SHP77 (cell line): ENCODE measurements at places on chromosomes 6 and 20.

DNA sequence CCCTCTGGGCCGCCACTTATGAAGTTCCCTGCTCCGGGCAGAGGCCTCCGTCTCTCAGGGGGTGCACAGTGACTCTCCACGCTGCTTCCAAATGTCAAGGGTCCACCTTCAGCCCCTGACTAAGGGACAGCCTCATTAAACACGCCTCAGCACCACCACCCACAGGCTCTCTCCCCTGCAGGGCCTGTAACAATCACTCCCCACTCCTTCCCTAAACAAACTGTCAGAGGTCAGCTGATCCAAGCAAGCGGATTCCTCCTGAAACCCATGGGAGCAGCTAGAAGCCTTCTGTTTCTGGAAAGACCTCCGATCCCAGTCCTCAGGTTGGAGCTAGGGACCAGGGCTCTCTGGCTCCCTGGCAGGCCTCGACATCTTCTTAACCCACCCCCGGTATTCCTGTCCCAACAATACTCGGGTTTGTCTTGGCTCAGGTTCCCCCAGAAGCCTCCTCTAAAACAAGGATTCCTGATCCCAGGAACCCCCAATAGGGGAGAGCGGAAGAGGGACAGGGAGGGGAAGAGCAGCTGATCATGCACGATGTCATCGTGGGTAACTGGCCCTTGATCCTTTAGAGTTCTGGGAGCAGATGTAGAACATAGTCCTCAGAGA, 181.0 kb downstream of the ZNF217 start:
- DNase-seq: no peak

- DNase-seq: no peak
Measured at GRCh38 chr6:7156643-7157278, 49.0 kb downstream of the RREB1 start.

DNA sequence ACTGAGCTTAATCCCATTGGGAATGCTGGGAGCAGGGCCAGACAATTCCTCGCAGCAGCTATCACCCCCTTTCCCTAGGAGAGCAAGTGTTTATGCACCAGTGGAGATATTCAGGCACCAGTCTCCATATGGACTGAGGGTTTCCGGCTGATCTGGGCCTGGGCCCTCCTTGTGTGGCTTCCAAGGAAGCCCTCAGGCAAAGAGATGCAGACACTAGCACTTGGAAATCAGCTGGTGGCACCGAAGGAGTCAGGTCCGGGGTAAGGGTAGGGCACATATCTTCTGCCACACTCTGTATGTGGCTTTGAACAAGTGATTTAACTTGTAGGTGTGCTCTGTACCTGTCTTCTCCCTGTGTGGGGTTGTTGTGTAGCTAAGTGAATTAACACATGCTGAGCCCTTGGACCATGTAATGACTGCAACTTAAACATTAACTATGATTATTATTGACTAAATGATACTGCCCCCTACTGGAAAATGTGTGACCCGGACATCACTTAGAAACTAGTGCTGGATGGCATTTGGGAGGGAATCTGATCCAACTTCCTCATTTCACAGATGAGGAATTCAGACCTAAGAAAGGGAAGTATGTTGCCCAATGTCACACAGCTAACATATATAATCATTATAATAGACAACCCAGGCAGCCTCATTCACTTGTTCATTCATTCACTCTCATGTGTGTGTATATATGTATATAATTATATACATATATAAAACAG, 19.3 kb upstream of the WFDC2 start:
- DNase-seq: peak; percentile 53

DNA sequence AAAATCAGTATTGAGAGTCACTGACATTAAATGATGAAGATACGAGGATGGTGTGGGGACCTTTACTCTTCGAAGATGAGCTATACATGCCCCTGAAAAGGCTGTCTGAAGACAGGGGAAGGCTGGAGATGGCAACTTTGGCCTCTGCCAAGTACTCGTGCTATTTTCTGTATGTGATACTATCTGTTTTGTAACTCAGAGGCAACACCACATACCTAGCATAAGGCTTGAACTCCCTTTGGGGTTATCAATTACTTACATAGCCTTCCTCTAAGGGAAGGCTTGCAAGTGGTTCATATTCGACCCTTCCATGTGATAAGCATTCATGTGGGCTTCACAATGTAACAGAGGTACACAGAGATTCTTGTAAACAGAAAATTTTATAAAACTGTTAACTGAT, 68.7 kb upstream of the FBXO30 start:
- DNase-seq: no peak

DNA sequence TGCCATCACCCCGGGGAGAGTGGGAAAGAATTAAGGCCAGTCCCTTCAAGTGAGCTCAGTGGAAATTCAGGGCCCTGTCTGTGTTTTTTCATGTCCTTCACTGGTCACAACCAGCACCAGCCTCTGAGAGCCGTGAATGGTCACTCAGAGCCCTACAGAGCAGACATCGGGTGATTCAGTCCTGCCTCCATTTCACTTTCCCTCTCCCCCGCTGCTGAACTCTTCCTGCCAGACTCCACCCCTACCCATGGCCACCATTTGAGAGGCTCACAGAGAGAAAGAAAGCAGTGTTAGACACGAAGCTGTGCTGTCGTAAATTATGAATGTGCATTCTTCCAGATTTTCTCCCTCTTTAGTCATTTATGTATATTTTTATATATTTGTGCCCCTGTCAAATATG, 5.4 kb downstream of the R3HDML start:
- DNase-seq: no peak

DNA sequence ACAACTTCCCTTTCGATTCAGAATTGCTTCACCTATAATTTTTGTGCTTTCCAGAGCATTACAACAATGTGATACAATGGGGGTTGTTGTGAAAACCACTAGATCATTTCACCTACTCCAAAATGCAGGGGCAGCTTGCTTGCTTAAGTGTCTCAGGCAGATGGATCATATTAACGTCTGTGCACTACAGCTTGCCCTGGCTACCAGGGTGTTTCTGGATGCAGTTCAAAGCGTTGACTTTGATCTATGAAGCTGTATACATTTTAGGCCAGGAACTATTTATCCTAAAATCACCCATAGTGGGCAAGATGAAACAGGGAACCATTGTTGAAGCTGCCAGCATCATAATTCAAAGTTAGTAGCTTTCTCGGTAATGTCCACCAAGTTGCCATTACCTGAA, 339.5 kb upstream of the HSF2 start:
- no peak for DNase-seq

GRCh38 chr6:22145823-22146677, 150.8 kb downstream of the PRL start:
- DNase-seq: peak; percentile 7

DNA sequence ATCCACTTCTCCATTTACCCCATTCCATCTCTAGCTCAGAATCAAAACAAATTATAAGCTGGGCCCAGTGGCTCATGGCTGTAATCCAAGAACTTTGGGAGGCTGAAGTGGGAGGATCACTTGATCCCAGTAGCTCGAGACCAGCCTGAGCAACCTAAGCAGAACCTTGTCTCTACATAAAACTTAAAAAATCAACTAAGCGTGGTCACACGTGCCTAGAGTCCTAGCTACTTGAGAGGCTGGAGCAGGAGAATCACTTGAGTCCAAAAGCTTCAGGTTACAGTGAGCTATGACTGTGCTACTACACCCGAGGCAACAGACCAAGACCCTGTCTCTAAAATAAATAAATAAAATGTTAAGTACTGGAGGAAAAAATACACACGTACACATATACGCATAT, 74.7 kb upstream of the RUNX2 start:
- no peak for DNase-seq

GRCh38 chr20:18856873-18857272, 43.3 kb downstream of the SCP2D1 start:
- DNase-seq: no peak

GRCh38 chr6:56282391-56282790, 35.0 kb upstream of the COL21A1 start:
- no peak for DNase-seq

- DNase-seq: no peak
Measured at GRCh38 chr6:30160785-30161531, at the start of gene TRIM10. TSS of gene TRIM10 (minus strand) at chr6:30161211. CDS start at chr6:30160858, 353 bp downstream.

DNA sequence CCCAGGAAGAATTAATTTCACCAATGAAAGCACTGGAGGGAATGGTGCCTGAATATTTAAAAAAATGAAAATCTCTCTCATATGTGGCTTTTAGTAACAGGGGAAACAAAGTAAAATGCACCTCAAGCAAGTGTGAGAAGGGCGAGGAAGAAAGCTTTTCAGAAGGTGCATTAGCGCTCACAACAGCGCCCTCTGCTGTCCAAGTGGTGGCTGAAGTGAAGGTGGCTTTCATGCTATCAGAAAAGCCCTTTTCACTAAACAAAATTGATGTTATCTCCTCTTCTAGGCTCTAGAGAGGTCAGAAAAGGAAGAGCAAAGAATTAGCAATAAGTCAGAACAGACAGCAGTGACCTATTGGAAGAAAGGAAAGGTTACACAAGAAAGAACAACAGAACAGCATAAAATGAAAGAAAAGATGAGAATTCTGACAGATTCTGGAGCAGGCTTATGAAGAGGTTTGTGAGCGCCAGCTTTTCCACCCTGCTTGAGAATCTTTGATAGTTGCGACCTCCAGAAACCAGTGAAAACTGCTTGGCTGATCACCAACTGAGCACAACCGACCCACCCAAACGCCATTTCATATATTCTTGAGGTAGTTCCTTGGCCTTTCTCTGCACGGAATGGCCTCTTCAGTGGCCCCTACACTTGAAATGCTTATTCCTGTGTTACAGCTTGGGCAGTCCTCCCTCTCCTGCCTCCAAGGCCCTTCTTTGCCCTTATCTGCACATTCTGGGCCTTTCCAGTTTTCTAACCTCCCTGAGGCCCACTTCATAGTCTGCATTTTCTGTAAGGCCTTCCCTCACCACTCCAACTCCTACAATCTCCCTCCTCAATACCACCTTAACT, 45.3 kb downstream of the SMLR1 start:
- DNase-seq: peak; percentile 26

DNA sequence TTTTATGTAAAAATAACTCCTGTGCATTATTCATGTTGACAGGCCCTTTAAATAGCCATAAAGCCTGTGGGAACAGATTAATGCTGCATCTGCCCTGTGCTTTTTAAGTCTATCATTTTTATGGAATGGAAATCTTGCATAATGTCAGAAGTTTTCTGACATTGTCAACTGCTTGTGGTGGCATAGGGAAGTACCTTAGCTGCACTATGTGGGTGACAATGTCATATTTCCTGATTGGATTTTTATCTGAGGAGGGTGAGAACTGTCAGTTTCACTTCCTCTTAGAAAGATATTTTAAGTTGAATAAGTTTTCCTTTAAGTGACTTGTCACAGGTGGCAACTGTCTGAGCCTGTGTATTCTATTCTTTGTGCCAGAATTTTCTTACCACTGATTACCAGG, 267.9 kb downstream of the PLCB1 start:
- DNase-seq: no peak

GRCh38 chr6:125789167-125789566, 1.6 kb upstream of the NCOA7 start:
- DNase-seq: peak; percentile 3
